ENCODE measurements at places on chromosomes 7 and 10.

- peak; percentile 35 for DNase-seq
Observed at GRCh38 chr7:2529161-2530070, 9.8 kb downstream of the LFNG start.

- no peak for DNase-seq
Observed at GRCh38 chr10:104658067-104658466, 17.0 kb downstream of the SORCS3 start.

DNA sequence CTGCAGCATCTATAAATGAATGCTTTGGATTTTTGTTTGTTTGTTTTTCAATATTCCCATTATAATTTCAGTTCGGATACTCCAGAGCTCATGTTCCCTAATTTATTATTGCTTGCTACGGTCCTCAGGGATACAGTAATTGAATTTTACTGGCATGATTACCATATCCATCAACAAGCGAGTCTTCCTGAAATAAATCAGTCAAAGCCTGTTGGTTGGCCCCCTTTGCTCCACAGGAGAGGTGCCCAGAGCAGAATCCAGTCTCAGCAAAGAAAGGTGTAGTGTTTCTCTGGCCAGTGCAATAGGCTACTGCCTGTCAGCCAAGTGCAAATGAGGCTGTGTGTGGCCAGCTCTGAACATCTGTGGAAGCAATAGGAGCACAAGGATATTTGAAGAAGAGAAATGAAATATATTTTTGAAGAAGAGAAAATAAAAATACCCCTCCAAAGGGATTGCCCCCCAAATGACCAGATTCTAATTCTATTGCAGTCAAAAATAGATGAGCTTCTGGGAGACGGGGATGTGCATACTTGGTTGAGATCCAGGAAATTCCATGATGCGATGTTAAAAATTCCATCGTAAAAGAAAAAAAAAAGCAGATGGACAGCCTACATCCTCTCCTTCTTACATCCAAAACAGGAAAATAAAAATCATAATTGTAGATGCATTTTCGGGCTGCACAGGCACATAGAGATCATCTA is 18.1 kb downstream of the TRIL start:
- DNase-seq: no peak

DNA sequence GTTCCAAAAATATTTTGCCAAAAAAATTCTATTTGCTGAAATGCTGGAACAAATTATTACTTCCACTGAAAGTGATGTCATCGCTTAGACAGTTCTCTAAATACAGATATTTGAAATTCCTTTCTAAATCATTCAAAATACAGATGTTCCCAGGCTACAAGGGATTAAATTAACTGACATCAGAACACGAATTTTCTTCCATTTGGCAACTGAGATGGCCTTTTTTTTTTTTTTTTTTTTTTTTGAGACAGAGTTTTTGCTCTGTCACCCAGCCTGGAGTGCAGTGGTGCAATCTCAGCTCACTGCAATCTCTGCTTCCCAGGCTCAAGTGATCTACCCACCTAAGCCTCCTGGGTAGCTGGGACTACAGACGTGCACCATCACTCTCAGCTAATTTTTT is 57.0 kb downstream of the P4HA1 start:
- no peak for DNase-seq

DNA sequence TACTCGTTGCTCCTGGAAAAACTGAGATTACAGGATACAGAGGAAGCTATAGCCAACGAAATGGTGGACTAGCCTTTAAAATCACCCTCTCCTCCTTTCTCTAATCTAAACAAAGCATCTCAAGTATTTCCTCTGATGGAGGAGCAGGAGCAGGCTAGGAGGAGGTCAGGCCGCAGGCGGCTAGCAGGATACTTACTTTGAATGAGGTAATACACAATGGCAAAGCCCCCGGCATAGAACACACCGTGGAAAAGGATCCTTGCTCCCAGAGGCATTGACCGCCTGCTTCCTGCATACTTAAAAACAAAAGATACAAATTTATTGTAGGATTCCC is 64.4 kb downstream of the STK17A start:
- DNase-seq: no peak
